Peyer's patch (tissue), 4 donors: ENCODE measurements at places on chromosomes 2 and 18. TPM values are rescaled to one million over a fixed set of nuclear protein-coding genes. Genes with fewer than 3 reads are reported as not detected.

The CROCC2 gene
- 0.83 TPM for total RNA-seq

The CNDP1 gene
- not detected for total RNA-seq

The DTNA gene
- total RNA-seq = 6.7 TPM

GRCh38 chr2:31945572-31945935 is 65.3 kb downstream of the MEMO1 start:
- no peak for DNase-seq

DNA sequence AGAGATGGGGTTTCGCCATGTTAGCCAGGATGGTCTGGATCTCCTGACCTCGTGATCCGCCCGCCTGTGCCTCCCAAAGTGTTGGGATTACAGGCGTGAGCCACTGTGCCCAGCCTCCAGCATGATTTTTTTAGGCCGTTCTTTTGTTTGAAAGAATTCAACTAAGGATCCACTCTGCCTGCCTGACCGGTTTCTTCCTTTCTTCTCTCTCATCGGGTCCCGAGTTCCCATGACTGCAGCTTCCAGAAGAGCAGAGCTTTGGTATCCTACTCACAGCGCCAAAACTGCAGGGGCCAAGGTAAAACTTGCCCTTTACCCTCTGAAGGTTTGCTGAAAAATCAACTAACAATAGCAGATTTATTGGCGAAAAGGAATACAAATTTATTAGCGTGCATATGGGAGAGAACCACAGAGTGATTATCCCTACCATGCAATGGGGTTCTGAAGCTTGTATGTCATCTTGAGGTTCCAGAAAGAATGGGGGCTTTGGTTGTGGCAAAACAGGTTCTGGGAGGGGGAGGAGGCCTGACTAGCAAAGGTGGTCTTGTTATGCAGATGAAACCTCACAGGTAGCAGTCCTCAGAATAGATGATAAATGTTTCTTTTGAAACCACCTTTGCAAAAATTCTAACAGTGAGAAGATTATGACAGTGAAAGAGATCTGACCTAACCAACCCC is 87.0 kb upstream of the MSH6 start:
- no peak for DNase-seq

- no peak for DNase-seq
Measured at GRCh38 chr18:78519394-78520062, 460.1 kb upstream of the SALL3 start.
